ENCODE measurements at places on chromosomes 13 and 19.

DNA sequence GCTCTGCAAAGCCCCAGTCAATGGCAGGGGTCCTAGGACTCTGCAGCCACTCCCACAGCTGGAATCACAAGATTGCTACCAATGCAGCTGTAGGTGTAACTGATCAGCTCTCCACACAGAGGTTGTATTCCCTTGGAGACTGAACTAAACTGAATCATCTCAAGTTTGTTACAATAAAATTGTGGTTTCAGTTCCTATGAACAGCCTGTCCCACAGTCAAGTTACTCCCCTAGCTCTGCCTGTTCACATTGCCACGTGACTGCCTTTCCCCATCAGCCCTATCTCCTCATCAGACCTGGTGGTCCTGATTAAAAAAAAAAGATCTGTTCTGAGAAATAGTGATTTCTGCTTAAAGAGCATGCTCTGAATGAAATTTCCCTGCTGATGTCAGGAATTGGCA is 287.9 kb upstream of the NBEA start:
- no peak for DNase-seq

GRCh38 chr13:106423530-106423929 is 111.9 kb downstream of the EFNB2 start:
- DNase-seq, result no peak

DNA sequence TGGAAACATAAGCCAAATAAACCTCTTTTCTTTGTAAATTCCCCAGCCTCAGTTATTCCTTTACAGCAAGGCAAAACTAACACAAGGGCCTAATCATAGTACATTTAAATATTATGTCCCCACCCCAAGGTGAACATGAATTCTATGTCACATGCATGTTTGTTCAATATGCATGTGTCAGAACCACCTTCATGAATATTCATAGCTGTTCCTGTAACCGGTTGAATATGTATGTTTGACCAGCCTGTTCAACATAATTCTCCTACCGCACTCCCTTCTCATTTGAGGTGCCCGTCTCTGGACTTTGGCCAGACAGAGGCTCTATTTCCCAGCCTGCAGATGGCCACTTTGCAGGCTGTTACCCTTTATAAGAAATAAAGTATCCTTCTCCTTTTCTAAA is 769.4 kb upstream of the SLITRK1 start:
- DNase-seq, result no peak

DNA sequence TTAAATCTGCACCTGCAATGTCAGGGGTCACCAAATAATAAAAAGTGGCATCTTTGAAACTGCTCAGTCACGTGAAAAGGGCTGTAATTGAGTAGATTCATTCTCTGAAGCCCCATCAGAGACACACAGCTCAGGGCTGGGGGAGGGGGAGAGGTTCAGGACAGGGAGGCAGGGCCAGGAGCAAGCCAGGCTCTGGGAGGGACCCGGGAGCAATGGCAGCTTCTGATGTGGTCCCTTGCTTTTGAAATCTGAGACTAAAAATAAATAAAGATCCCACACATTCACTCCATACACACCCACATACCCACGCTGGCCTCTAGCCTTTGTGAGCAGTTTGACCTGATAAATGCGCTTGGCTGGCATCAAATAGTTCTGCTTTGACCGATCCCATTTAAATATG is 32.8 kb downstream of the GSX1 start:
- no peak for DNase-seq

GRCh38 chr19:44728178-44728577 is 20.3 kb upstream of the BCL3 start:
- no peak for DNase-seq

- DNase-seq, result no peak
These were observed 109.6 kb upstream of the CACNA1A start for GRCh38 chr19:13615890-13616289.

- DNase-seq, result no peak
These were observed 110.6 kb downstream of the MAB21L1 start for GRCh38 chr13:35365883-35366282.

GRCh38 chr13:94020426-94020825 is 459.1 kb downstream of the DCT start:
- no peak for DNase-seq

- no peak for DNase-seq
These were observed 130.2 kb upstream of the C1QTNF9B start for GRCh38 chr13:24027494-24027893.

GRCh38 chr19:30374865-30375552 is 2.8 kb downstream of the ZNF536 start:
- DNase-seq, result no peak

DNA sequence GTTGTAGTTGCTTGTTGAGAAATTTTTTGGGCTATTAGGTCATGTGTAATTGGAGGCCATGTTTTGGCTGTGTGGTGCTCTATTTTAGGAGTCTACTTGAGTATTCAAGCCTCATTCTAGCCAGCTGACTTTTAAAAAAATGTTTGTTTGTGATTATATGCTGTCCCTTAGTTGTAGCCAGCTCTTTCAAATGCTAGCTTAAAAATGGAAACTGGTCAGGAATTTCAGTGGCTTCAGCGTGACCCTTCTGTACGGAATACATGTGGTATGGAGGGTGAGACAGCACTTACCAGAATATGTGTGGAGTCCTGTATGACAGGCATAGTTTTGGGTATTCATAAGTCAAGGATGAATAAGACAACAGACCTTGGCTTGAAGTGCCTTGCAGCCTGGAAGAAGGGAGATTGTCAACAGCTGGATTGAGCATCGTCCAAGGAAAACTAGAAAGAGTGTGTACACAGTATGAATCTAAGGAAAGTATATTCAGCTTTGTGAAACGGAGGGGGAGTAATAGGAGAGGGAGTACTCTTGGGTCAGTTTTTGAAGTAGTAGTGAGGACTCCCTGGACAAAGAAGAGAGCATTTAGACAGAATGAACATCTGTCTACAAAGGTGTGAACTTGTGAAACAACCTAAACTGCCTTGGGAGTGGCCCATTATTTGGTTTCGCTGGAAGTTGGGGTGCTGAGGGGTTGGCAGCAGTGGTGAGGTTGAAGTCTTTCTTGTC is 20.0 kb upstream of the WTIP start:
- peak; percentile 41 for DNase-seq

GRCh38 chr13:61084988-61085387 is 330.7 kb downstream of the PCDH20 start:
- no peak for DNase-seq

GRCh38 chr13:110953833-110954532 is 39.1 kb upstream of the ANKRD10 start:
- DNase-seq, result no peak

DNA sequence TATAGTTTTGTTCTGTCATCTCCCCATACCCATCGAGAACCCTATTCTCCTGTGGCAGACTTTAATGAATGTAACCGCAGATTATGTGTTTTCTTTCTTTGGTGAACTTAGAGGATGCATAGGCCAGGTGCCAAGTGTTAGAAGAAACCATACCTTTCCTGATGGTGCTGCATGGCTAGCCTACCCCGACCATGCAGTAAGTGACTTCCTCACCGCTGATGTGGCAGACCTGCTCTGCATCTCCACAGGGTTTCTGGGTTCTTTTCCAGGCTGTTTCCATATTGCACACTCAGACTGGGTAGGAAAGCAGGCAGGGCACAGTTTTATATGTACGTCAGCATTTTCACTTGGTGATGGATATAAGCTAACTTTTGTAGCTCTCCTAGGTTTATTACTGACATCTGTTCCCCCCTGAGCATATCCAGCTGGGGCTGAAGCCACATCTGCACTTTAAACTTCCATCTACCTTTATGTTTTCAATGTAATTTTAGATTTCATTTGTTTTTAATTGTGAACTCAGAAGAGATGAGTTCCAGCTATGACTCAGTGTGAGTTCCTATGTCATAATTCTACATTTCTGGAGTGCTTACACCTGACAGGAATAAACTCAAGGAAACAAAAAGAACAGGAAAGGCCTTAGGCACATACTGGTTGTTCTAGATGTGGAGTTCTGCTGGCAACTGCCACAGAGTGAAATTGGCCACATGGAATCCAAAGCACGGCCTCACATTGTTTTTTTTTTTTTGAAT is 42.3 kb downstream of the LRCH1 start:
- no peak for DNase-seq

DNA sequence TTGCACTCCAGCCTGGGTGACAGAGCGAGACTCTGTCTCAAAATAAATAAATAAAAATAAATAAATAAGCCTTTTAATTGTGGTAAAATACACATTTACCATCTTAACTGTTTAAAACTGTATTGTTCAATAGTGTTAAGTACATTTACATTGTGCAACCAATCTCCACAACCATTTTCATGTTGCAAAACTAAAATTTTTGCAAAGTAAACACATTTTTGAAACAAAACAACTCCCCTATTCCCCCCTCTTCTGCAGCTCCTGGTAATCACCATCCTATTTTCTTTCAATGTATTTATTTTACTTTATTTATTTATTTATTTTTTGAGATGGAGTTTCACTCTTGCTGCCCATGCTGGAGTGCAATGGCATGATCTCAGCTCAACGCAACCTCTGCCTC is 5.8 kb upstream of the B9D2 start:
- no peak for DNase-seq

GRCh38 chr19:49106648-49107135 is 7.5 kb upstream of the LIN7B start:
- no peak for DNase-seq

- no peak for DNase-seq
These were observed 110.2 kb upstream of the DOCK9 start for GRCh38 chr13:99087954-99088491.

GRCh38 chr13:84524586-84524985 is 642.3 kb upstream of the SLITRK1 start:
- DNase-seq, result no peak

- DNase-seq, result no peak
These were observed 3.5 kb downstream of the ZSCAN5B start for GRCh38 chr19:56193981-56194640.

- no peak for DNase-seq
These were observed 28.5 kb downstream of the GARRE1 start for GRCh38 chr19:34282611-34283519.

DNA sequence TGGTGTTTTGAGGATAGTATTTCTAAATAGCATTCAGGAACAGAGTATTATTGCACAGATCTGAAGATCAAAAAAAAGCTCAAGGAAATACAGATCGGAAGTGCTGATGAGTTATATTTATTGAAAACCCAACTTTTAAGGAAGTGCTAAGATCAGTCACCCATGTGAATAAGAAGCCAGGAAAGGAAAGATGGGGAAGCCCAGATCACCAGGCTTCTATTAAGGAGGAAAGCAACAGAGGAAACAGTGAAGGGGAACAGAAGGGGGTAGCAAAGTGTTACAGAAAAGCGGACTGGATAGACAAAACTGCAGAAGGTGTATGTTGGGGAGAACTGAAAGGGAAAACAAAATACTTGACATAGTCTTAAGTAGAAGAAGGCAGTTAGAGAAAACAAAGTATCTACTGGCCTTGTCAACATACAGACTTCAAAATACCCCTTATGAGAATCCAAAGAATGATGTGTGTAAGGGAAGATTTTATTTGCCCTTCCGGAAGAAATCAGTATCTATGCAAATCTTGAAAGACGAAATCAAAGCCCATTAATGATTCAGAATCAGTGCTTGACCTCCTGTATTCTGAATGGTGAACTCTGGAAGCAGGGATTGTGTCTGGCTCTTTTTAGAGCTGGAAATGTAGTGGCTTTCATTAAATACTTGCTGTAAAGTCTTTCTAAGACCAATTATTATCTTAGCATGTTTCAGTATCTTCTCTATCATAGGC is 12.1 kb downstream of the UFM1 start:
- no peak for DNase-seq

GRCh38 chr19:31611046-31611877 is 262.0 kb upstream of the TSHZ3 start:
- DNase-seq, result no peak

GRCh38 chr13:60689076-60689475 is 292.1 kb downstream of the TDRD3 start:
- no peak for DNase-seq

DNA sequence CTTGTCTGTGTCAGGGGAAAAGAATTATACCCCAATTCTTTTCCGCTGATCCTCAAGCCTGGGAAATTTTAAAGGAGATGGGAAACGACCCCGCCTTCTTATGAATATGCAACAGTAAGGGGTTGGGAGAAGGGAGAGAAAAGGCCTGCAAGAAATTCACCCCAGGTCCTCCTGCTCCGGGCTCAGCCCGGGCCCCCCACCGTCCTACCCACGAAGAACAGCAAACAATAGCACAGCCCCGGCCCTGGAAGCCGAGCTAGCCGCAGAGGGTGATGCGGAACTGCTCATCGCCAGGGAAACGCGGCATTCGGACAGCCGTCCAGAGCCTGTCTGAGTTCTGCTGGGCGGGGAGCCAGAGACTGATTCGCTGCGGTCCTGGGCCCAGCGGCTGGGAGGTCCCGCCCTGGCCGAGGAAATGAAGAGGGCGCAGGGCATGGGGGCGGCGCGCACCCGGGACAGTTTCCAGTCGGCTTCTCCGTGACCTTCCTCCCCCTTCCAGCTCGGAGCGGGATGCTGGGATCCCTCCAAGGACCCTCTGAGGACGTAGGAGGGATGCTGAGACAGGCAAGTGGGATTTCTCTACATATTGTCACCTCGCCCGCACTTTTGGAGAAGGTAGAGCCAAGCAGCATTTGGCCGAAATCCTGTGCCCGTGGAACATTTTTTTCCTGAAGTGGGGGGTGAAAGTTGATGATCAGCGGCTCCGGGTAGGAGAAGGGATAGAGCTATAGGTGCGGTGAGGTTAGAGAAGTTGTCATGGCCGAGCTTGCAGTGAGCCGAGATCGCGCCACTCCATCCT is 82.3 kb upstream of the C1QTNF9B start:
- peak; percentile 81 for DNase-seq

DNA sequence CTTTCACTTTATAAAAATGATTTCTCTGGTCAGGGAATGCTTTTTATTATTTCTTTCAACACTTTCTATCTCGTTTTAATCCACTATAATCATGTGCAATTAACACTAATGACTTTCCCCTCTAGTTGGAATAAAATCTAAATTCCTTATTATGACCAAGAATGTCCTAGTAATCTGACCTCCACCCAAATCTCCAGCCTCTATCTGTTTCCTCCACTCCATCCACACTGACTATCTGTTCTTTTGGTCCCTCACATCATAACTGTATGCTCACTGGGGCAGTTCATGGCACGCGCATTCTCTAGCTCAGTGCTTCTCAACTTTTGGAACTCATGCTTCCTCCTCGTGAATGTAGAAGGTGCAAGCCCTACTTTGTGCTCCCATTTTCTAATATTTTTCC is 244.7 kb downstream of the POSTN start:
- no peak for DNase-seq

GRCh38 chr13:33236021-33236420 is 49.5 kb downstream of the STARD13 start:
- peak; percentile 66 for DNase-seq

- DNase-seq, result no peak
These were observed 29.7 kb upstream of the ZNF681 start for GRCh38 chr19:23788411-23788810.

GRCh38 chr13:43874504-43875092 is 4.9 kb downstream of the CCDC122 start:
- no peak for DNase-seq

GRCh38 chr13:66994097-66994496 is 236.0 kb downstream of the PCDH9 start:
- peak; percentile 70 for DNase-seq

- DNase-seq, result peak; percentile 39
These were observed 11.3 kb upstream of the UBL3 start for GRCh38 chr13:29861694-29862110.

- no peak for DNase-seq
These were observed 433.9 kb downstream of the GPC6 start for GRCh38 chr13:93660391-93661063.

- no peak for DNase-seq
These were observed 1181.2 kb downstream of the PCDH9 start for GRCh38 chr13:66048888-66049287.

- peak; percentile 88 for DNase-seq
These were observed 496.7 kb downstream of the EFNB2 start for GRCh38 chr13:106038752-106039151.
